Dorsolateral prefrontal cortex (tissue), 122 donors: ENCODE measurements at places on chromosomes 16 and 17.
A peak's percentile ranks its signal among the peaks of the same experiment; 100 is the strongest.

GRCh38 chr16:26594666-26595065 is 472.1 kb upstream of the C16orf82 start:
- no peak for DNase-seq

- DNase-seq, result no peak
These were observed 531.9 kb downstream of the GRIN2A start for GRCh38 chr16:9650284-9650683.

GRCh38 chr17:73974536-73974935 is 228.9 kb upstream of the RPL38 start:
- DNase-seq, result no peak

DNA sequence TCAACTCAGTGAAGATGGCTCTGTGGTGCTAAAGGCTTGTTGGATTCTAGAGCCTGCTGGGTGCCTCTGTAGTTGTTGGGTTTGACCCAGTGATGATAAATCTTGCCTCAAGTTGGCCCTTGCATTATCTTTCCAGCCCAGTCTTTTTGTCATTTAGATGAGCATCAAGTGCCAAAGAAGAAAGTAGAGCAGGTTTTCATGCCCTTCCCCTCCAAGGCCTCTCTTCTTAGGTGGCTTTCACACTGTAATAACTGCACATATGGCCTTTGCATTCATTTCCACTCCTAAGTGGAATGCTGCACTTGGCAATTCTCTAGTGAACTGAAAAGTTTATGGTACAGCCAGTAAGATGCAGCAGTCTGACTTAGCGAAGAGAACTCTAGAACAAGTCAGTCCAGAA is 165.1 kb downstream of the PHKB start:
- no peak for DNase-seq

DNA sequence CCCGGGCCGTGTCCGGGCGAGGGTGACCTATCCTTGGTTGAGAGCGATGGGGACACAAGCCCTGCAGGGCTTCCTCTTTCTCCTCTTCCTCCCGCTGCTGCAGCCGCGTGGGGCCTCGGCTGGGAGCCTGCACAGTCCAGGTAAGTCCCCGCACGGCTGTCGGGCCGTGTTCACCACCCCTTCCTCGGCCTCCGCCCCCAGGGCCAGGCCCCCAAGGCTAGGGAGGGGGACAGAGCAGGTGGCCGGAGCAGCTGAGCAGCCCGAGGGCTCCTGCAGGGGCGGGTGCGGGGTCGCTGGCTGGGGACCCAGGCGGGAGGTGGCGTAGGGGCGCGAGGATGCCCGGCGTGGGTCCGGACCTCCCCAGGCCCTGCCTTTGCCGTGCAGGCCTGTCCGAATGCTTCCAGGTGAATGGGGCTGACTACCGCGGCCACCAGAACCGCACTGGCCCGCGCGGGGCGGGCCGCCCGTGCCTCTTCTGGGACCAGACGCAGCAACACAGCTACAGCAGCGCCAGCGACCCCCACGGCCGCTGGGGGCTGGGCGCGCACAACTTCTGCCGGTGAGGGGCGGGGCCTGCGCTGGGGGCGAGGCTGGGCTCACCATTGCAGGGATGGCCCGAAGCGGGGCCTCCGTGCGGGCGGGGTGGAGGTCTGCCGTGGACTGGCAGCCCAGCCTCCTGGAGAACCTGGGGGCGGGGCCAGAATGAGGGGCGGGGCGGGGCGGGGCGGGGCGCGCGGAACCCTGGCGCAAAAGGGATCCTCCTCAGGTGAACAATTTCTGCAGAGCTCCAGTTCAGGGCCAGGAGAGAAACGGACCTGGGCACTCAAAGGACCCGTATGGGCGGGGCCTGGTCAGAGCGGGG is 631 bp downstream of the KREMEN2 start:
- DNase-seq, result no peak

GRCh38 chr17:44940317-44940716 is 7.3 kb downstream of the KIF18B start:
- no peak for DNase-seq

DNA sequence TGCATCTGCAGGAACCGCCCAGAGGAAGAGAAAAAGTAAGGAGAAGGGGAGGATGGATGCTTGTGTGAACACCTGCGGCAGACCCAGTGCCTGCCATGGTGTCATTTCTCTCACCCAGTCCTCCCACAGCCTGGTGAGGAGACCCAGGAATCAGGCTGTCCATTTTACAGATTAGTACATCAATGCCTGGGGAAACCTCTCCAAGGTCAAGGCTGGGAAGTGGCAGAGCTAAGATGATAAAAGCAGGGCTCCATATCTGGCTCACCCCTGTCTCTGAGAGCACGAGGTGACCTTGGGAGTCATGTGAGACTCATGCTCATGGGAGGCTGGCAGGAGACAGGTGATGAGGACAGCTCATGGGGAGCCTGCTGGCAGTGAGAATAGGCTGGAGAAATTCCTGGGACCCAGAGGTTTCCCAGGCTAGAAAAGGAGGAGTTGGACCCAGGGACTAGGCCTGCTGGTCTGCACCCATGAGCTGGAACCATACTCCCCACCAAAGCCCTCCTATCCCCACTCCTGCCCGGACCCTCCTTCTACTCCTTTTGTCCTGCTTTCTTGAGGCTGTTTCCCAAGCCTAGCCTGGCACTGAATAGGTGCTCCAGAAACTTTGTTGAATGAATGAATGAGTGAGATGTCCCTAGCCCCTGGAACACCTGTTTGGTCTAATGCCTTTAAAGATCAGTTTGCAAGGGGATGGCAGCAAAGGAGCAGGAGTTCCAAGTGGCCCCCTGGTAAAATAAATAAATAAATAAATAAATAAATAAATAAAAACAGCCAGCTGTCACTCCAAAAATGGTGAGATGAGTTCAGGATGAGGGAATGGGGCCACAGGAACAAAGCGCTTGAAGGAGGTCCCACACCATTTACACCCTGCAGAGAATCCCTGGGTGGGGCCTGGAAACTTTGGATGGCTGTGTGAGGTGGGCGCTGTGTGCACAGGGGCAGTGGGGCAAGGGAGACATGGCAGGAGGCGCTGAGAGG is 1.6 kb downstream of the ZNF629 start:
- DNase-seq, result no peak

DNA sequence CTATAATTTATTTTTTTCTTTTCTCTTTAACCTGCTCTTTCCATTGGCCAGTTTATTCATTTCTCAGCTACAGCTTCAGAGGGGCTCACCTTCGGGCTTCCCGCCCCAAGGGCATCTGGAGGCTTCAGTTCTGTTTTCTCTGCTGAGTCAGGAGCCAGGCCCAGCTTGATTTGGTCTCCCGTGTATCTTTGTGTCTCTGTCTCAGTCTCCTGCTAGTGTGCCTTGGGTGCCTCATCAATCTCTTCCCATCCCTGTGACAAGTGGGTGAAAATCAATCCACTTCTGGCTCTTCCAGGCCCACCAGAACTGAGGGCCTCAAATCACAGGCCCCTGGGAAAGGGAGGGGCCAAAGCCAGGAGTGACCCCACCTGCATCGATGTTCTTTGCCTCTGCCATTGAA is 72.1 kb downstream of the CCDC182 start:
- no peak for DNase-seq

DNA sequence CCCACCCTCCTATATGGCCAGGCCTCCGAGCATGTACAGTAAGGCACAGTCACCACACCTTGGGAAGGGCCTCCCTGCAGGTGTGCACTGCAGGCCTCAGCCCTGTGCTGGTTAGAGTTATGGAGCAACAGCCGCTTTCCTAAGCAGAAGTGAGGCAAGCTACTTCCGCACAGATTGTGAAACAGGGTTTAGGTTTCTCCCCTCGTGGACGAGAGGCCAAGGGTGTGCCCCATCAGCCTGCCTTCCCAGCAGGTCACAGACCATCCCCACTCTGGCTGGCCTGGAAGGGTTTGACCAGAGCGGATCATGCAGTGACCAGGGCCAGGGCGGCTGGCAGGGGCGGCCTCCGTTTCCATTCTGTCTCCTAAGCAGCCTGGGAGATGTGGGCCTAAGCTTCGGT is 4.7 kb downstream of the MSRB1 start:
- no peak for DNase-seq

DNA sequence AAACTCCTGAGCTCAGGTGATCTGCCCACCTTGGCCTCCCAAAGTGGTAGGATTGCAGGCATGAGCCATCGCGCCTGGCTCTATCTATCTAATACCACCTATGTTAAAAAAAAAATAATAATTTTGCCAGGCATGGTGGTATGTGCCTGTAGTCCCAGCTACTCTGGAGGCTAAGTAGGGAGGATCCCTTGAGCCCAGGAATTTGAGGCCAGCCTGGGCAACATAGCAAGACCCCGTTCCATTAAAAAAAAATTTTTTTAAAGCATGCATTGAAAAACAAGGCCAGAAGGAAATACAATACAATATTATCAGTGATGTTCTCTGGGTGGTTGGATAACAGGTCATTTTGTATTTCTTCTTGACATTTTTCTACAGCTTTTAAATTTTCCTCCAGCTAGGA is 45.2 kb upstream of the HELZ start:
- DNase-seq, result no peak

DNA sequence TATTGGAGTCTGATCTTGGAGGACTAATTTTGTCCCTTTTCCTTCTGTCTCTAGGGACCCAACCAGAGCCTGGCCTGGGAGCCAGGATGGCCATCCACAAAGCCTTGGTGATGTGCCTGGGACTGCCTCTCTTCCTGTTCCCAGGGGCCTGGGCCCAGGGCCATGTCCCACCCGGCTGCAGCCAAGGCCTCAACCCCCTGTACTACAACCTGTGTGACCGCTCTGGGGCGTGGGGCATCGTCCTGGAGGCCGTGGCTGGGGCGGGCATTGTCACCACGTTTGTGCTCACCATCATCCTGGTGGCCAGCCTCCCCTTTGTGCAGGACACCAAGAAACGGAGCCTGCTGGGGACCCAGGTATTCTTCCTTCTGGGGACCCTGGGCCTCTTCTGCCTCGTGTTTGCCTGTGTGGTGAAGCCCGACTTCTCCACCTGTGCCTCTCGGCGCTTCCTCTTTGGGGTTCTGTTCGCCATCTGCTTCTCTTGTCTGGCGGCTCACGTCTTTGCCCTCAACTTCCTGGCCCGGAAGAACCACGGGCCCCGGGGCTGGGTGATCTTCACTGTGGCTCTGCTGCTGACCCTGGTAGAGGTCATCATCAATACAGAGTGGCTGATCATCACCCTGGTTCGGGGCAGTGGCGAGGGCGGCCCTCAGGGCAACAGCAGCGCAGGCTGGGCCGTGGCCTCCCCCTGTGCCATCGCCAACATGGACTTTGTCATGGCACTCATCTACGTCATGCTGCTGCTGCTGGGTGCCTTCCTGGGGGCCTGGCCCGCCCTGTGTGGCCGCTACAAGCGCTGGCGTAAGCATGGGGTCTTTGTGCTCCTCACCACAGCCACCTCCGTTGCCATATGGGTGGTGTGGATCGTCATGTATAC is 8.0 kb downstream of the GPRC5C start:
- no peak for DNase-seq

DNA sequence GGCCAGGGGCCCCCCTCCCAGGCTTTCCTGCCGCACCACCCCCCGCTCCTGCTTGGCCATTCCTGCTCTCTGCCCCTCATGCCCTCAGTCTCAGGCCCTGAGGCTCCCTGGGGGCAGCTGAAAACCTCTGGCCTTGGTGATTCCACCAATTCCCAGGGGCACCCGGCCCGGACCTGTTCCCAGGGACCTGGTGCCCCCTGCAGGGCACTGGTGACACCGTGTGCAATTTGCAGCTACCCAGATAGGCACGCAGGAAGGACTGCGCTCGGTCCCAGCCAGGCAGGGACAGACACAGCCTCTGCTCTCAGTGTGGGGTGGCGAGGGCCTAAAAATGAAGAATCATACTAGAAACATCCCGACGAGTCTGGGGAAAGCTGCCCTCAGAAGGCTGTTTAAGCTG is 13.4 kb downstream of the WFDC1 start:
- DNase-seq, result no peak

DNA sequence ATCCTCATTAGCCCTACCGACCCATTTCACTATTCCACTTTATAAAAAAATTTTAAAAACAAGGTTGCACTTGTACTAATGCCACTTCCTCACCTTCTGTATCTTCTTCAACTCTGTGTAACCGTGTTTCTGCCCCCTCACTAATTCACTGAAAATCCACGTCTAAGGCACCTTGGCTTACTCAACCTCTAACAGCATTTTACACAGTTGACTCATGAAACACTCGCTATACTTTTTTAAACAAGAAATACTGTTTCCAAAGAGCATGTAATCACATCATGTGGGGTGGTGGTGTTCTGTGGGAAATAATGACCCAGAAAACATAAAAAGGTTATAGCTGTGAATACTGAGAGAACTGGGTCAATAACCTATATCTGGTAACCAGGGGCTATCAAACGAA is 79.9 kb downstream of the NCOR1 start:
- no peak for DNase-seq

- DNase-seq, result no peak
These were observed 537.8 kb upstream of the CA10 start for GRCh38 chr17:52696362-52696761.

DNA sequence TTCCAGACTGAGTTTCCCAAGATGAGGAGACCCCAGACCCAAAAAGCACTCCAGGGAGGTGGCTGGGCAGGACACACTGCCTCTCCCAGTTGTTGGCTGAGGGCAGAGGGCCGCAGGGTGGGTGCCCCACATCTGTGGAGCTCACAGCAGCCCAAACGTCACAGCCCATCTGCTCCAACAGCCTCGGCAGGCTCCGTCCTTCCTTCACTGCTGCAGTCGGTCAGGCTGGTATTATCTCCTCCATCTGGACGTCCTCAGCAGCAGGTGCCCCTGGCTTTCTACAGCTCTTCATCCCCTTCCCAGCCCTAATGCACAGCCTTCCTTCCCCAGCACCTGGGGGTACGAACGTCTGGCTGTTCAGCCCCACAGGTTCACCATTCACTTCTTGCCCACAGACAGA is 55.2 kb downstream of the PRMT7 start:
- no peak for DNase-seq

DNA sequence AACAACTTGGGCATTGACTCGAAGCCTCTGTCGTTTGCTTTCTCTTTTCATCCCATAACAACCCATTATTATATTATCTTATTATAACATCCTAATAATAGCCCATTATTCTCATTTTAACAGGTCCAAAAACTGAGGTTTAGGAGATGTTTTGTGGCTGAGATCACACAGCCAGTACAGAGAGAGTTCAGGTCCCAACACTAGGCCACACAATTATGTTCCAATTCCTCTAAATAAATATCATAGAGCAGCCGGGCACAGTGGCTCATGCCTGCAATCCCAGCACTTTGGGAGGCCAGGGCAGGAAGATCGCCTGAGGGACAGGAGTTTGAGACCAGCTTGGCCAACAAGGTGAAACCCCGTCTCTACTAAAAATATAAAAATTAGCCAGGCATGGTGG is 40.3 kb upstream of the KIFC3 start:
- no peak for DNase-seq

DNA sequence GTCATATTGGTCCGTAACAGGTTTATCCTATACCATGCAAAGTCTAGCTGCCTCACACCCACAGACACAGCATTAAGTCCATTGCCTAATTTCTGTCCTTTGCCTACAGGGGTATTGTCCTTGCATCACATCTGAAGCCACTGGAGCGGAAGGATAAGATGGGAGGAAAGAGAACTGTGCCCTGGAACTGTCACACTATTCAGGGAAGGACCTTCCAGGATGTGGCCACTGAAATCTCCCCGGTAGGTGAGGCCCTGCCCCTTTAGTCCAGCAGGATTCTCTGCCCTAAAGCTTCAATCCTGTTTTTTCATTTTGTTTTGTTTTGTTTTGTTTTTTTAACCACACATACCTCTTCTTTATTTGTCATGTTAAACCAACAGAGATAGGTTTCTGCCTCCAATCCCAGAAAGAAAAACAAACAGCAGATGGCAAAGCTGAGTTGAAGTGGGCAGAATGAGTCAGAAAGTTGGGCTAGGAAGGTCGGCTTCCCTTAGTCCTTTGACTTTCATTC is 2.2 kb upstream of the EFTUD2 start:
- peak; percentile 5 for DNase-seq

- no peak for DNase-seq
These were observed 47.1 kb downstream of the ABCA8 start for GRCh38 chr17:68908045-68908444.

- DNase-seq, result no peak
These were observed 39.8 kb downstream of the GRIN2C start for GRCh38 chr17:74819801-74820436.
